ENCODE measurements at places on chromosomes 7 and 10. TPM values are rescaled to one million over a fixed set of nuclear protein-coding genes. Genes with fewer than 3 reads are reported as not detected.

The GRID2IP gene
- not detected for total RNA-seq

The TIMM23 gene
- 56.0 TPM for total RNA-seq

The TACR2 gene
- total RNA-seq = not detected

The SLC18A3 gene
- 1.3 TPM for total RNA-seq

The HOXA2 gene
- not detected for total RNA-seq

The GLI3 gene
- 30.2 TPM for total RNA-seq

The ARHGAP22 gene
- 7.0 TPM for total RNA-seq

The EDRF1 gene
- total RNA-seq = 50.4 TPM

The C10orf95 gene
- 0.93 TPM for total RNA-seq

The HOXA7 gene
- total RNA-seq = not detected

The RARRES2 gene
- total RNA-seq = 66.2 TPM

The PAX4 gene
- total RNA-seq = not detected

The PPP1R17 gene
- total RNA-seq = 0.33 TPM

The MALRD1 gene
- 6.2 TPM for total RNA-seq

The CTTNBP2 gene
- 19.7 TPM for total RNA-seq

The HABP2 gene
- total RNA-seq = not detected

The MYL10 gene
- 3.8 TPM for total RNA-seq

The CALHM3 gene
- total RNA-seq = not detected

The NKX2-3 gene
- not detected for total RNA-seq

The KLF14 gene
- total RNA-seq = 0.16 TPM

The ASIC3 gene
- total RNA-seq = 4.4 TPM

The SPDYE1 gene
- not detected for total RNA-seq

The ACTL6B gene
- 14.7 TPM for total RNA-seq

The PCLO gene
- 34.6 TPM for total RNA-seq

The CNPY1 gene
- not detected for total RNA-seq

The MKI67 gene
- 16.4 TPM for total RNA-seq

The RAPGEF5 gene
- total RNA-seq = 90.2 TPM

The CPN1 gene
- total RNA-seq = not detected

The UTF1 gene
- total RNA-seq = not detected
